ENCODE measurements at places on chromosomes 1 and 21.
A peak's percentile ranks its signal among the peaks of the same experiment; 100 is the strongest.

- DNase-seq = no peak
These were observed 167.4 kb downstream of the TNFSF18 start for GRCh38 chr1:172883387-172883791.

DNA sequence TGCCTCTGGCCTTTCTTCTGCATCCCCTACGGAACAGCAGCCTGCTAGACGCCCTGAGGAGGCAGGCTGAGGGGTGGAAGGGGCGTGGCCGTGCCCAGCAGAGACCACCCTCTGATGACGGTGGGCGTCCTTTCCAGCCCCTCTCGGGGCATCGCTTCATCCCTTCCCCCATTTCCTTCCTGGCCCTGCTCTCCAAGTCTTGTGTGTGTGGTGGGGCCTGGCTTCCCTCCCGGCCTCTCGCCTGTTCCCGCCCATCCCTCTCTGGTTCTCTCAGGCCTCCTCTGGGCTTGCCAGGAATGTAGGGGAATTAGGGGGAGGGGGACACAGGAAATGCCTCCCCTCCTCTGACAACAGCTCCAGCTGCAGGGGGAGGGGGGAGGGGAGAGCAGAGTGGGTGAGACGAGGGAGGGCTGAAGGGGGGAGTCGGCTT, 51.1 kb downstream of the SKI start:
- no peak for DNase-seq

- no peak for DNase-seq
These were observed 11.7 kb upstream of the EPHA8 start for GRCh38 chr1:22551591-22551990.

GRCh38 chr1:154142358-154142757, 12.5 kb downstream of the NUP210L start:
- no peak for DNase-seq

DNA sequence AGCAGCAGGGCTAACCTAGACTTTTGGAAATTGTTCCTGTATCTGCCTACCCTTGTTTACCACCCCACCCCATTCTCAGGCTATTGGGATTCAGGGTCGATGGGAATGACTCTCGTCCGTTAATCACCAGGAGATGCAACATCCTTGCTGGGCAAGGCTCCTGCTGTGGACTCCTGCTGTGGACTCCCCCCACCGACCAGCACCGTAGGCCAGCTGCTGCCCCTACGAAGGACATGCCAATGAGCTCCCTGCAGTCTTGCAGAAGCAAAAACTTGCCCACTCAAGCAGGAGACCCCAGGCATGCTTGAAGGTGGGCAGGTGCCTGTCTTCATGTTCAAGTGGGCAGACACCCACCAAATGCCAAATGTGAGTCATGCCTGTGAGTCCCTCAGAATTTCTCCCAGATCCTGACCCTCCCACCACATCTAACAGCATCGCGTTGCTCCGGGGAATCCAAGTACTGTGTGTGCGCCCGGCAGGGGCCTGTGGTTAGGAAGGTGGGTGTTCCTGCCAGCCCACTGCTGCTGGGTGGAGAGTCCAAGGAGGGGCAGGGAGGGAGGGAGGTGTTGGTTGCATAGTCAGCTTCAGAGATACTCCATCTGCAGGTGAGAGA, 41.7 kb upstream of the SOX13 start:
- DNase-seq = no peak

- no peak for DNase-seq
These were observed 156.0 kb downstream of the PDE4B start for GRCh38 chr1:65948609-65949229.

- no peak for DNase-seq
These were observed 899 bp downstream of the OPRD1 start for GRCh38 chr1:28812669-28813468.

GRCh38 chr1:116769561-116769977, 15.3 kb downstream of the CD2 start:
- DNase-seq = peak; percentile 65

GRCh38 chr1:59017501-59018231, 233.8 kb upstream of the JUN start:
- no peak for DNase-seq

DNA sequence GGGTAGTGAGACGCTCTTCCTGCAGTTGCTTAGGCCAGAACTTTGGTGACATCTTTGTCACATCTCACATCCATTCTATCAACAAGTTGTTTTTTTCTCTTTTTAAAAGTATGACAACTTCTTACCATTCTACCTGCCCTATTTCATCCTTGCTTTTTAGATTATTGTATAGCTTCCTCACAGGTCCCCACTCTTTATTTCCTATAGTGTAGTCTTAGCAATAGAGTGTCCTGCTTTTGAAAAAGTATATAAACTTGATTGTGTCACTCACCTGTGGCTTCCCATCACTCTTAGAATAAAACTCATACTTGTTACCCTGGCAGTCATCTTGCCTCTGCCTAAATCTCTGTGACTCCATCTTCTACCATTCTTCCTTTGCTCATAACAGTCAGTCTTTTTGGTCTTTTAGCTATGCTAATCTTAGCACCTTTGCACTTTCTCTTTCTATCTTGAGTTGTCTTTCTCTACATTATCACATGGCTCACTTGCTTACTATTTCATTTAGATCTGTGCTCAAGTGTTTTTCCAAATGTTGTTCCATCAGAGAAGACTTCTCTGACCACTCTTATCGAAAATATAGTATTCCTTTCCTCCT, 9.5 kb downstream of the CDC73 start:
- no peak for DNase-seq

- no peak for DNase-seq
These were observed 21.8 kb downstream of the MFSD2A start for GRCh38 chr1:39976732-39977131.

DNA sequence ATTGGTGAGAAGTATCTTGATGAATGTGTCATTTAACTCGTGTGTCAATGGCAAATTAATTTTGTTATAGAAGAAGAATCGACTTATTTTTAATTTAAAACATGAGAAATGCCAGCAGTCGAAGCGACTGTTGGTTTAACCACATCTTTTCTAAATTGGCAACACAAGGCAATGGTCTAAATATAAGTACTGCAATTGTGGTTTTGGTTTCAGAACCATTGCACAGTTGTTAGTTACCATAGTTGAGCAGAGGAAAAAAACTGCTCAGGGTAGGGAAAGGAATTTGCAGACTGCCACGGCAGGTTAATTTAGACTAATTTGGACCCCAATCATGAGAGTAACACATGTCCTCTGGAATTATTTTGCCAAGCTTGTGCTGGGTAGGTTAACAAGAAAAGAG, 185.6 kb upstream of the RUNX1 start:
- no peak for DNase-seq

DNA sequence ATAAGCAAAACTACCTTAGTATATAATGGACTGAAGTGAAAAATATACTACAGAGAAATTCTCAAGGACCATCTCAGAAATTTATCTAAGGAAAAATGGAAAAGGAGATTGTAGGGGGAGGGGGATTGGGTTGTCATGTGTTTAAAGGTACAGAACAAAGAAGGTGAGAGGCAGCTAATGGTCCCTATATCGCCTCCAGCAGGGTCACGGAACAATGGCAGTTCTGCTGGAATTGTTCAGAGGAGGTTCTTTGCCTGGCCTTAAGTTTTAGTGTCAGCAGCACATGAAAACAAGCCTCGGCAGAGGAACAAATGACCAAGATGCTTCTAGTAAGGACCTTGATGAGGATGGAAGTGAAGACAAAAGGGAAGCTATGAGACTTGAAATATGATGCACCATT, 42.0 kb upstream of the RGS2 start:
- no peak for DNase-seq

GRCh38 chr1:69648486-69648885, 80.8 kb downstream of the LRRC7 start:
- no peak for DNase-seq

DNA sequence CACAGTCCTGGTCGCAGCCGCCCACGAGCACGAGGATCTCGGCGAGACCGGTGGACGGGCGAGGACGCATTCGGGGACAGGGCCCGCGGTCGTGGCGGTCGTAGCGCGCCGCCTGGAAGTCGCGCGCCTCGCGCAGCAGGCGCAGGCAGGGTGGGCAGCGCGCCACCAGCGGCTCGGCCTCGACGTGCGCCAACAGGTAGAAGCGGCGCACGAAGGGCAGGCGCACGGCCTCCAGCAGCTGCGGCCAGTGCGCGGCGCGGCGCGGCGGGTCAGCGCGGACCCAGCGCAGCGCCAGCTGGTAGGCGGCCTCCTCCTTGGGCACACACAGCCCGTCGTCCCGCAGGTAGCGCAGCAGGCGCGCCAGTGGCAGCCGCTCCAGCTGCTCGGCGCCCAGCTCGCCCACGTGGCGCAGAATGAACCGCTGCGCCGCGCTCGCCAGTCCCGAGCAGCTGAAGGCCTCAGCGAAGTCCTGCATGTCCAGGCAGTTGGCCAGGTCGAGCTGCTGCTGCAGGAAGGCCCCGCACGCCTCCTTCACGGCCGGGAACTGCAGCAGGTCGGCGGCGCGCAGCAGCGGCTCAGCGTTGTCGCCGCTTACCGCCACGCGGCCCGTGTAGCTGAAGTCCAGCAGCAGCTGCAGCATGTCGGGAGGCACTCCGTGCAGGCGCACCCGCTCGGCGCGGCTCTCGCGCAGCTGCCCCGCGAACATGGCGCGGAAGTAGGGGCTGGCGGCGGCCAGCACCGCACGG, 573 bp downstream of the KLHL21 start:
- no peak for DNase-seq

DNA sequence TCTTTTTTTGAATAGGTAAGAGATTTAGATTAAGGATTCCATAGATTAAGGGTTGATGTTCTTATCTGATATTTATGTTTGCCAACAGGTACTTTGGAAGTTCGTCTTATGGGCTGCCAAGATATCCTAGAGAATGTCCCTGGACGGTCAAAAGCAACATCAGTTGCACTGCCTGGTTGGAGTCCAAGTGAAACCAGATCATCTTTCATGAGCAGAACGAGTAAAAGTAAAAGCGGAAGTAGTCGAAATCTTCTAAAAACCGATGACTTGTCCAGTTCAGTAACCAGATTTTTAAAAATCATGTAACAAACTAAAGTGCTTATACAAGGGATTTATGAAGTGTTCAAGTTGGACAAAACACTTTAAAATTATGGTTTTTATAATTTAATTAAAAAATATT, 100.5 kb downstream of the PKN2 start:
- DNase-seq = no peak

- no peak for DNase-seq
These were observed 325.0 kb downstream of the ZNF326 start for GRCh38 chr1:90319918-90320317.

GRCh38 chr1:67211589-67212563, 45.6 kb downstream of the IL23R start:
- peak; percentile 23 for DNase-seq

DNA sequence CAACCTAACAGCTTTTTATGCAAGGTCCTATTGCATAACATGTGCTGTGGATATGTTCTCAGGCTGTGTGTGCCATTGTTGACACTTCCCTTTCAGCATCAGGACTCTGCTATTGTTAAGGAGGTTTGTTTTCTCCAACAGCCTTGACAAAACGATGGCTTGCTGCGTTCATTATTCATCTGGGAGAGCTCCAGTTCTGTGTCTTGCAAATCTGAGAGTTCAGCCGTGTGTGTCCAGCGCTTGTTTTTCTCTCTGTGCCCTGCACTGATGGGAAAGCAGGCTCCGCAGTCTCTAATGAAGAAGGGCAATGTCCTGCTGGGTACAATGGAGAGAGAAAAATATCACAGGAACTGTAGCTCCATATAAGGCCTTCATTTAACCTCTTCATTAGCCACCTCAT, 63.7 kb downstream of the CLDN17 start:
- no peak for DNase-seq

DNA sequence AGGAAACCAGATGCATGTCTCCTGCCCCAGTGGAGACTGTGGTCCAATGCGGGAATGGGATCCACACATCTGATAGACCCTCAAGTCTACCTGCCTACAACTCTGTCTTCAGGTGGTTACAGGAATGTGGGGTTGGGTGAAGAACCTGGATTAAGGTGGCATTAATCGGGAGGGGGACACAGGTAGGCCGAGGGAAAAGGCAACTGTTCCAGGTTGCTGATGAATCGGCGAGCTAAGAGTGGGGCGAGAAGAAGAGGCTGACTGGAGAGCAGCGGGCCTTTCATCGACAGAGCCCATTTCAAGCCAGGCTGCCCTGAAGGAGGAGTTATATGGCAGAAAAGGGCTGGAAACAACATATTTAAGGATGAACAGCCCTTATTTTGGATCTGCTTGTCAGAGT, 836 bp downstream of the CD2 start:
- no peak for DNase-seq

DNA sequence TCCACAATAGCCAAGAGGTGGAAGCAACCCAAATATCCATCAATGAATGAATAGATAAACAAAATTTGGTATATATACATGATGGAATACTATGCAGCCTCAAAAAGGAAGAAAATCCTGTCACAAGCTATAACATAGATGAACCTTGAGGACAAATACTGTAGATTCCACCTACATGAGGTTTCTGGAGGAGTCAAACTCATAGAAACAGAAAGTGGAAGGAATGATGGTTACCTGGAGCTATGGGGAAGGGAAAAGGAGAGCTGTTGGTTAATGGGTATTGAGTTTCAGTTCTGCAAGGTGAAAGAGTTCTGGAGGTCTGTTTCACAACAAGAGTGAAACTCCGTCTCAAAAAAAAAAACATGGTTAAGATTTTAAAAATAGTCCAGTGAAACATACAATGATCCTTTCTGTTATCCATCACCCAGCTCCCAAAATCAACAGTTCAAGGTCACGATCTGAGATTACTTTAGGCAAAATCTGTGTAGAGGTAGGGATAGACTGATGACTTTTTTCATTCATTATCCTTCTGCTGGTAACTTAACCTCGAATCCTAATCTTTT, 80.8 kb upstream of the HNRNPU start:
- DNase-seq = no peak

DNA sequence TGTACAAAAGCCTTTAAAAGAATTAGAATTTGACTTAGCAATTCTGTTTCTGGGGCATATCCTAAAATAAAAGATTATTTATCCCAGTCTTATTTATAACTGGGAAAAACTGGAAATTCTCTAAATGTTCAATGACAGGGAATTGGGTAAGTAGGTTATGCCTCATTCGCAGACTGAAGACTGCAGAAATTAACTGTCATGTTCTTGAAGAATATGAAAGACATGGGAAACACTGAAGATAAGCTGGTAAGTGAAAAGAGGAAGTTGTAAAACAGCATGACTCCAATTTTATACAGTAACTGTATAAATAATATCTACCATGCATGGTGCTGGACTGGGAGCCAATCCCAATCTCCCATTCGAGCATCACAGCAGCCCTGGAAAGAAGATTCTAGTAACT, 50.6 kb upstream of the SLC2A1 start:
- DNase-seq = no peak

DNA sequence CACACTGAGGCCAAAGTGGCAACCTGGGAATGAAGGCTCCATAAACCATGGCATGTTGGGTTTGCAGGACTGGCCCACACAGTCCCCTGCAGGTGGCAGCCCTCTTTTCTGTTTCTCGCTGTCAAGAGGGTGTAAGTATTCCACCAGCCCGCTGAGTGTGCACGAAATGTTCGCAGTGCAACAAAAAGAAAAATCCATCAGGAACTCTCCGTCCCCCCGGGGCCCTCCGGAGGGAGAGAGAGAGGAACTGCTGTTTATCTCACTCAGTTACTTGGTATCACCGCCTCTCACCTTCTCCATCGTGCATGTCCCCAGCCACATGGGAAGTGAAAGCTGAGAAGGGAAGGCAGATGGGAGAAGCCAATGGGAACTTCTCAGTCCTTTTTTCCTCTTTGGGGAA, 38.3 kb downstream of the NCF2 start:
- DNase-seq = no peak

Data from activated CD8-positive, alpha-beta memory T cell treated with anti-CD3 and anti-CD28 coated beads for 4 hours (primary cell).